ENCODE measurements at places on chromosomes 1 and 21.

GRCh38 chr1:216416488-216416887 is 6.8 kb downstream of the USH2A start:
- DNase-seq, result no peak

- DNase-seq, result no peak
Measured at GRCh38 chr1:109181085-109181806, 32.5 kb upstream of the SARS1 start.

DNA sequence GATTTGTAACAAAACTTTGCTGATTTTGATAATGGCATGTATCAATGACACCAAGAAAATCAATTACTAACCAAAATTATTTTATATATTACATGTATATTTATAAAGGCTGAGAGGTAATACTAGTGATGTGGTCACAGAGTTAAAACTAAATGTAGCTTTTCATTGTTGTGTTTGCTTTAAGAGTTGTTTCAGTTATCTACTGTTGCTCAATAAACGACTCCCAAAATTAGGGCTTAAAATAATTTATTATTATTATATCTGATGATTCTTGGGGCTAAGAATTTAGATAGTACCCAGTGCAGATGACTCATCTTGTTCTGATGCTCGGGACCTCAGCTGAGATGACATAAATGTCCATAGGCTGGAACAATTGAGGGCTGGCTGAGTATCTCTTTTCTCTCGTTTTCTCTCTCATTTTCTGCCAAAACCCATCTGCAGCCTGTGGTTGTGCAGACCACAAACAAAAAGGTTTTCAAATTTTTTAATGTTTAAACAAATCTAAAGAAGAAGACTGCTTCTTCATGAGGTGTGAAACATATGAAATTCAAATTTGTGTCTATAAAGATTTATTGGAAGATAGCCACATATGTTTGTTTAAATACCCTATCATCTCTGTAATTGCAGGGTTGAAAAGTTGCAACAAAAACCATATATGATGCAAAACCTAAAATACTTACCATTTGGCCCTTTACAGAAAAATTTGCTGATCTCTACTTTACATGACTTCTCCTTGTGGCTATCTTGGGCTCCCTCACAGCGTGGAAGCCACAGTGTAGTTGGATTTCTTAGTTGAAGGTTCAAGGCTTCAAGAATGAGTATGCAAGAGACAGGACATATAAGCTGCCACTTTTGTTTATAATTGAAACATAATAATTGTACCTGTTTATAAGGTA is 14.8 kb upstream of the PTPRC start:
- DNase-seq, result no peak

- DNase-seq, result no peak
Measured at GRCh38 chr21:46431884-46432488, 26.7 kb upstream of the DIP2A start.

DNA sequence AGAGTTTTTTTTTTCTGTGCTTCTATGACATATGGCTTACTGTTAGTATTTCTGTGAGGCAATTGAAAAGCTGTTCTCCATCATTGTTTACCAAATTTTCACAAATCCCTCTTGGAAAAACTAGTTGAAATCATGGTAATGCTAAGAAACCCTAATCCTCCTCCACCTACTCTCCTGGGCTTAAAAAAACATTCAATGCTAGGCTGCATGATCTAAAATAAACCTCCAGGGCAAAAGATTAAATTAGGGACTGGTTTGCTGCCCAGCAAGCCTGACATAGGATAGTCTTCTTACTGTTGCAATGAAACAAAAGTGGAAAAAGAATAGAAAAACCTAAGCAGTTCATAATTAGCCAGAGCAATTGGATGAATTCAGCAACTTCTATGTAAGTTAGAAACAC is 16.1 kb downstream of the C1orf52 start:
- DNase-seq, result no peak

DNA sequence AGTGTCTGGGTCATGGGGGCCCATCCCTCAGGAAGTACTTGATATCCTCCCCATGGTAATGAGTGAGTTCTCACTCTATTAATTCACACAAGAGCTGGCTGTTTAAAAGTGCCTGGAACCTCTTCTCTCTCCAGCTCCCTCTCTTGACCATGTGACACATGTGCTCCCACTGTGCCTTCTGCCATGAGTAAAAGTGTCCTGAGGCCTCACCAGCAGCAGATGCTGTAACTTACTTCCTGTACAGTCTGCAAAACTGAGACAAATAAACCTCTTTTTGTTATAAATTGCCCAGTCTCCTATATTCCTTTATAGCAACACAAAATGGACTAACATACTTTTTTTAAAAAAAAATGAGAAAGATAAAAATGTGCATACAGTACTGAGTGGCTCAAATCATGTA is 24.0 kb downstream of the PUM1 start:
- no peak for DNase-seq

DNA sequence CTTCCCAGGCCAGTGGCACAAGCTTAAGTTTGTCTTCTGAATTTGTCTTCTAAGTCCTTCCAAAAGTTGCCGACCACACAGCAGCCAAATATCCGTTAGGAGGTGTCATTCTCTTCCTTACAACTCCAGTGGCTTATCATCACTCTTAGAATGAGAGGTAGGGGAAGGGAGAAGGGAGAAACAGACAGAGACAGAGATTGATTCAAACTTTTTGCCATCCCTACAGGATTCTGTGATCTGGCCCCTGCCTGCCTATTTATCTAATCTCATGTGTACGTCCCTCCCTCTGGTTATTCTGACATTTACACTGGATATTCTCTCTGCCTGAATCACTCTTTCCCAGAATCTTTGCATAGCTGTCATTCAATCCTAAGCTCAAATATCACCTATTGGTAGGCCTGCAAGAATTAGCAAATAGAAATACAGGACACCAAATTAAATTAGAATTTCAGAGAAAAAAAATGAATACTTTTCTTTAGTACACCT is 488 bp upstream of the GNL2 start:
- no peak for DNase-seq

DNA sequence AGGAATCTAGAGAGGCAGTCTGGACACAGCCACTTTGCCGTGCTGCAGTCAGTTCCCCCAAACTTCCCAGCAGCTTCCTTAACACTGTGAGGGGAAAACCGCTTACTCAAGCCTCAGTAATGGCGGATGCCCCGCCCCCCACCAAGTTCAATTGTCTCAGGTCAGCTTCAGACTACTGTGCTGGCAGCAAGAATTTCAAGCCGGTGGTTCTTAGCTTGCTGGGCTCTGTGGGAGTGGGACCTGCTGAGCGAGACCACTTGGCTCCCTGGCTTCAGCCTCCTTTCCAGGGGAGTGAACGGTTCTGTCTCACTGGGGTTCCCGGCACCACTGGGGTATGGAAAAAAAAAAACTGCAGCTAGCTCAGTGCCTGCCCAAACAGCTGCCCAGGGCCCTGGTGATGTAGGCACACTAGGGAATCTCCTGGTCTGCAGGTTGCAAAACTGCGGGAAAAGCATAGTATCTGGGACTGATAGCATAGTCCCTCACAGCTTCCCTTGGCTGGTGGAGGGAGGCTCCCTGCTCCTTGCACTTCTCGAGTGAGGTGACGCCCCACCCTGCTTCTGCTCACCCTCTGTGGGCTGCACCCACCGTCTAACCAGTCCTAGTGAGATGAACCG is 23.7 kb upstream of the HFM1 start:
- no peak for DNase-seq

- no peak for DNase-seq
Measured at GRCh38 chr1:166511761-166512160, 327.5 kb upstream of the POGK start.

DNA sequence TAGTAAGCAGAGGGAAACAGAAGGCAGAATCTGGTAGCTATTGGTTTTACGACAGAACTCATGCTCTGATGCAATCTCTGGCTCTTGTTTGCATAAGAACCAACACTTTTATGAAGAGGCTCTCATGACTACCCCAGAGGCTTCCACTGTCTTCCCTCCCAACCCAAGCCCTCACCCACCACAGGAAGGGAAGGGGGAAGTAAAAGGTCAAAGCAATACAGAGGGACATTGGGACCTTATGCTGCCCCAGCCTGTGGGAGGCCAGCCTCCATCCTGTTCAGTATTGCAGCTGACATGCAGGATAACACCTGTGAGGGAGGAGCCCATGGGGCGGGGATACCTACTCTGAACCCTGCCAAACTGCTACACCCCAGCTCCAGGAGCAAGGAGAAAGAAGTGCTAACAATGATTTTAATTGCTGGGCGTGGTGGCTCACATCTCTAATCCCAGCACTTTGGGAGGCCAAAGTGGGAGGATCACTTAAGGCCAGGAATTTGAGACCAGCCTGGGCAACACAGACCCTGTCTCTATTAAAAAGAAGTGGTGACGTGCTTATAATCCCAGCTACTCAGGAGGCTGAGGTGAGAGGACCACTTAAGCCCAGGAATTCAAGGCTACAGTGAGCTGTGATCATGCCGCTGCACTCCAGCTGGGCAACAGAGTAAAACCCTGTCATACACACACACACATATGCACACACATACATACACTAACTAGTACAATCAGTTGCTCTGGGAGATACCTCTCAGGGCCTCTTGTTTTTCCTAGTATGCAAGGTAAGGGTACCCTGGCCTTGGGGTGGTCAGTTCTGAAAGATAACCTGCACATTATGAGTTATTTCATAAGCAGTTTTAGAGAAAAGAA is 9.5 kb downstream of the MR1 start:
- no peak for DNase-seq

DNA sequence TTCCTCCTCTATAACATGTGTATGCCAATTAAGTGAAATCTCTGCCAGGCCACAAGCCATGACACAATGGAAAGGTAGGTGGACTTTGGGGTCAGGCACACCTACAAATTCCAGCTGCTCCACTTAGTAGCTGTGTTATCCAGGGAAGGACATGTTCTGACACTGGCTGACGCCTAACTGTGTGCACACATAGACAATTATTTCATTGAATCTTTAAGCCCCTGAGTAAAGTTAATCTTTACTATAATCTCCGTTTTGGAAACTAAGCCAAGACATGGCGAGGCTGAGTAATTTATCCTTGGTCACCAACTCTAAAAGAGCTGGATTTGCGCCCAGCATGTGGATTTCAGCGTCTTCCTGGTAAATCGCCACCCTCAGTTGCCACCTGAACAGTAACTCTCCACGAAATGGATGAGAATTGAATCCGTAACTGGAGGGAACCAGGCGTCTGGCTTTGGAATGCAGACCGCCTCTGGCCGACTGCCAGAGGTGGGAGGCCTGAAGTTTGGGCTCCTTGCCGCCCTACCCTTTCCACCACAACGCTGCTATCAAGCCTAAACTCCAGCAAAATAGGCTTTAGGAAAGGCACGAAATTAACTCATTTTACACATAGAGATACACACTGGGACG is 888 bp upstream of the SNRPE start:
- DNase-seq, result no peak

DNA sequence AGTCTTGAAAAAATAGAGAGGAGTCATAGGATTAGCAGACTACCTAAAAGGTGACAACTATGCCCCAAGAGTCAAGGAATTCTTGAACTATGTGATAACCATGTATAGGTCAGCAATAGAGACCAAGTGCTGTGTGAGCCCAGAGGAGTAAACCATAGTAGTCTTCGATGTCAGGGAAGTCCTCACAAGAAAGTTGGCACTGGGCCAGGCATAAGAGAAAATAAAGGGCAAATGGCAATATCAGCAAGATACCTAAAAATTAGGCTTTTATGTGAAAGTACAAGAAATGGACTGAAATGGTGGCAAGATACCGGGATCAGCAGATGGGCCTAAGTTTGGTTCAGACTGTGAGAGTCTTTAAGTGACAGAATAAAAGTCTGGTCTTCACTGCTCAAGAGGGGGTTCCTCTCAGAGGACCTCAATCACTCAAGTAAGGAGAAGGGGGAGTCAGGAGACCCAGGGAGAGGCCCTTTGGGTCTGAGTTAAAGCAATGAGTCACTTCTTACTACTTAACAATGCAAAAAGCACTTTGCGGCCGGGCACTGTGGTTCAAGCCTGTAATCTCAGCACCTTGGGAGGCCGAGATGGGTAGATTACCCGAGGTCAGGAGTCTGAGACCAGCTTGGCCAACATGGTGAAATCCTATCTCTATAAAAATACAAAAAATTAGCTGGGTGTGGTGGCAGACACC is 95.0 kb downstream of the TEX35 start:
- DNase-seq, result no peak

GRCh38 chr1:6489799-6490180 is 1.7 kb downstream of the PLEKHG5 start:
- peak; percentile 75 for DNase-seq

Measured in T-helper 2 cell treated with Interferon-gamma antibody and Interleukin-4, amounts not matched to agents 5 μg/mL and 100 μg/mL, for 36 hours (primary cell).